ENCODE measurements at places on chromosomes 7 and 10.

GRCh38 chr10:86044029-86044428 lies 322.6 kb downstream of the GRID1 start:
- DNase-seq: no peak

DNA sequence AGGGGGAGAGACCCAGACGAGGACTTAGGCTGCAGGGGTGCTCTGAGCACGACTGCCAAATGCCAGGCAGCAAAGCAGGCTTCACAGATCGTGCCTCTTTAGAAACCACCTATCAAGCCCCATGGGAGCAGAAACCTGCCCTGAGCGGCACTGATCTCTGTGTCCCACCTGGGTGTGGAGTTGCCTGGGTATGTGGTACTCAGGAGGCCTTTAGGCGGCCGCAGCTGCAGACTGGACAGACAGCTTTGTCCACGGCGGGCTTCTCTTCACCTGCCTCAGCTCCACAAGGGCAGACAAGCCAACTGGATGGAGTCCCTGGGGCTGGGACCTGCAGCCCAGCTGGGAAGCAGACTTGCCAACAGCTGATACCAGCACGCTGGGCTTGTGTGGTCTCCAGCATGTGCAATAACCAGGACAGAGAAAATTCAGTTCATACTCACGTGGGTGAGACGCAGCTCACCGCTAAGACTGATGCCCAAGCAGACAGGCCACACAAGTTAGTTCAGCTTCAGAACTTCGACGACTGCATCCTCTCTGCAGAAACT lies 163.2 kb downstream of the EBF3 start:
- DNase-seq: no peak

GRCh38 chr10:21336476-21337170 lies 188.9 kb downstream of the SKIDA1 start:
- DNase-seq: peak; percentile 56

DNA sequence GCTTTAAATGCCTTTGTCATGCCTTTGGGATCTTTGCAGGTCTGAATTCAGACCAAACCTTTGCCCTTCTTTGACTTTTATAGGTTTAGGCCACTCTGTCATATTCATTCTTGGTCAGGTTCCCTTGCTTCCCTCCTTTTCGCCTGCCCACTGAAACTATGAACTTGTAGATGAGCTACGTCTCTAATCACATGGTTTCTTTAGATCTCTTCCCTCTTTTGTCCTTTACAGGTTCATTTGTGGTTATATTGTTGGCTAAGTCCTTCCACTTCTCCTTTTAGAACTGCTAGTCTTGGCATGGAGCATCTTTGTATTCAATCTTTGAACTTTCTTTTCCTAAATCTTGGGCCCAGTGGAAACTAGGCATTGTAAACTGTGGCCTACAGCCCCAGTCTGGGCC lies 104.0 kb upstream of the ZEB1 start:
- DNase-seq: peak; percentile 84

GRCh38 chr7:17623546-17624185 lies 316.6 kb downstream of the SNX13 start:
- no peak for DNase-seq

- DNase-seq: no peak
These were observed 187.5 kb downstream of the GPAM start for GRCh38 chr10:111996103-111996502.

DNA sequence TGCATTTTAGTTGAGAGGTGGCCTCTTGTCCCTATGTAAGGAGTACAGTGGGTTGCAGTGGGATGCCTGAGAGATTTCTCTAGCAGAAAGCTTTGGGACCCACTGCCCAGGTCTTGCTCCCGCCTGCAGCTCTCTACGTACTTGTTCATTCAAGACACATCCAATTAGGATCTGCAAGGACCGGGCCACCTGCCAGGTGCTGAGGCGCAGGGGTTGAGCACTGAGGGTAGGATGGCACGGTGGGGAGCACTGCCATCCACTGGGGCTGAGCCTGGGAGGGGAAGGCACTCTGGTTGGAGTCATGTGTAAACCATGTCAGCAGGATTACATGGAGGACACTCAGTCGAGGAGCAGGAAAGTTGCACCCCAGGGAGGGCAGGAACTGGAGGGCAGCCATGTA lies 191.1 kb upstream of the GRB10 start:
- no peak for DNase-seq

- DNase-seq: no peak
These were observed 46.4 kb downstream of the ELFN1 start for GRCh38 chr7:1716263-1717094.

DNA sequence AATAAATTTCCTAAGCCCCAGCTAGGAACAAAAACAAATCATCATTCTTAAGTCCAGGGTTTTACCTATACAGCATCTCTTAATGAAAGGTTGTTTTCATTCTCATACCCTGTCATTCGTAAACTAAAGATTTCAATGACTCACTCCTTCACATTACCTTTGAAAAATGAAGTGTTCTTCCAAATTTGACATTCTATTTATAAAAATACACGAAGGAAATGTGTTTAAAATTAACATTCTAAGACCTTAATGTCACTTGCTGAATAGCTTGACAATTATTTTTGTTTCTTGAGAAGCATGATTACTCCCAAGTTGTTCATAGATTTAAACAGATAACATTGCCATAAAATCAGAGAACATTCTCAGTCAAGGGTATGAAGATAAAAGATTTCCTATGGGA lies 1188.3 kb upstream of the SORCS1 start:
- DNase-seq: no peak

DNA sequence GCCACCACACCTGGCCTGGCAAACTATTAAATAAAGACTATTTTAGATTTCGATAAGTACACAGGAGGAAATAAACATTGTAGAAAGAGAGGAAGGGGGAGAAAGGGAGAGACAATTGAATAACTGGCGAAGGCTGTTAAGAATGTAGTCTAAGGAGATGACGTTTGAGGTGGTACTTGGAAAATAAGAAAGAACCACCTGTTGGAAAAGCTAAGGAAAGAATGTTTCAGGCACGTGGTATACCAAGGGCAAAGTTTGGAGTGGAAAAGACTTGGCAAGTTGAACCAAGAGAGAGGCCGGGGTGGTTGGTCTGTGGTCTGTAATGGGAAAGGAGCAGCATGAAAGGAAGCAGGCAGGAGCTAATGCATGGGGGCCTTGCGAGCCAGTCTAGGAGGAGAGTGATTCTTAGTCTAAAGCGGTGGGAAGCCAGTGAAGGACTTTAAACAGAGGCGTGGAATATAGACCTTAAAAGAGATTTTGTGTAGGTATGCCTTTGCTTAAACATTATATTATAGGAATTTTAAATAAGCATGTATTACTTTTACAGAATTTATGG lies 9.4 kb downstream of the ING3 start:
- DNase-seq: no peak

DNA sequence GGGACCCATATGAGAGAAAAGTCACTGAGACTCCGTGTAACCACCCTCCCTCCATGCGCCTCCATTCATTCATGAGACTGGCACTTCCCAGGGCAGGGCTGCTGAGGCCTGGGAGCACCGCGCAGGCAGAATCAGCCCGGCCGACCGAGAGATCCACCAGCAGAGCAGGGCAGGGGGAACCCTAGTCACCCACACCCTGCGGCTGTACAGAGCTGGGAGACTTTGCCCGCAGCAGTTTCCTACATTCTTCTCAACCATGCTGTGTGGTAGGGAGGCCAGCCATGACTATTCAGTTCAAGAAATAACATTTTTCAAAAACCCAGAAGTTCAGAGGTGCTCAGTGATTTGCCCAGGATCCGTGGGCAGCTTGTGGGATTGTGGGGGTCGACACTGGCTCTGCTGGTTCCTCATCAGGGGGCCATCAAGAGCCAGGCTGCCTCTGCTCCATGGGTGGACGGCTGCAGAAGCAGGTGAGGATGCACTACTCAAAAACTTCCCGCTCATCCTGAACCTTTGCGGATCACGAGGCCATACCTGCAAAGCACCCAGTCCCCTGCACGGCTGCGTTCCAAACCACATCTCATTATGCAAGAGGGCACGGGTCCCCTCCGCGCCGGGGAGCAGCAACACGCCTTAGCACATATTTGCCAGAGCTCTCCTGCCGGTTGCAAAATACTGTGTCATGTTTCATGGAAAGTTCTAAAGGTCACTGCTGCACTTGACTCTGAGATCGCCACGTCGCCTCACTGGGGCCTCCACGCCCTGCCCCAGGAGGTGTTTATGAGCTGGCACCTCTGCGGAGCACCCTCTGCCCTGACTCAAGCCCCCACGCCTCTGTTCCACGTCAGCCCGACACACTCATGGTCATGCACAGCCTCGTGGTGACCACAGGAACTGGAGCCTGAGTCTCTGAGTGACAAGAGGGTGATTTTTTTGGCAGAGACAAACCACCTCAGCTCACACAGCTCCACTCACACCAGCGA lies 132.0 kb downstream of the PRKAG2 start:
- peak; percentile 98 for DNase-seq

DNA sequence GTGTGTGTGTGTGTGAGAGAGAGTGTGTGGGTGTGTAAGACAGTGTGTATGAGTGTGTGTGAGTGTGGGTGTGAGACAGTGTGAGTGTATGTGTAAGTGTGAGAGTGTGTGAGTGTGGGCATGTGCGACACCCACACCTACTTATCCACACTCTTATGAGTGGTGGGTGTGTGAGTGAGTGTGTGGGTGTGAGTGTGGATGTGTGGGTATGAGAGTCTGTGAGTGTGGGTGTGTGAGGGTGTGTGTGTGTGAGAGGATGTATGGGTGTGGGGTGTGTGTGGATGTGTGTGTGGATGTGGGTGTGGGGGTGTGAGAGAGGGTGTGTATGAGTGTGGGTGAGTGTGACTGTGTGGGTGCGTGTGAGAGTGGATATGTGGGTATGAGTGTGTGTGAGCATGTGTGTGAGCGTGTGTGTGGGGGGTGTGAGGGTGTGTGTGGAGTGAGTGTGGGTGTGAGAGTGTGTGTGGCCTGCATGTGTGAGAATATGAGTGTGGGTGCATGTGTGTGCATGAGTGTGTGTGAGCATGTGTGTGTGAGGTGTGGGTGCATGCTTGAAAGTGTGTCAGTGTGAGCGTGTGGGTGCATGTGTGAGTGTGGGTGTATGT lies 15.1 kb downstream of the VWC2 start:
- no peak for DNase-seq

- no peak for DNase-seq
These were observed 1.8 kb upstream of the LBX1 start for GRCh38 chr10:101231092-101231491.

DNA sequence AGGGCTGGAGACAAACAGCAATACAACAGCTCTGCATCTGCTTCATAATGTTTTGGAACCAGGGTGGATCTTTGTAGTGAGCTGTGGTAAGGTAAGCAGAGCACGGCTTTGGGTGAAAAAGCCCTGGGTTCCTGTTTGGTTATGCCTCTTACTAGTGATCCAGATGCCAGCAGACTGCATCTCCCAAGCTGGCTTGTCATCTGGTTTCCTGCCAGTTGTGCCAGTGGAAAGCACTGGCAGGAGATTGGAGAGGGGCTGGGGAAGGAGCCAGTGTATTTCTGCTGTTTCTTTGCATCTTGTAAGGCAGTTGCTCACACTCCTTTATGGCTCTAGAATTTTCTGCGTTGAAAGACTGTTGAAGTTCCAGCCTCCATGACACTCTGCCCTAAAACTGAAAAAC lies 137.6 kb downstream of the TSPAN12 start:
- DNase-seq: no peak

- DNase-seq: peak; percentile 40
These were observed 166.0 kb upstream of the SP4 start for GRCh38 chr7:21261627-21262594.

DNA sequence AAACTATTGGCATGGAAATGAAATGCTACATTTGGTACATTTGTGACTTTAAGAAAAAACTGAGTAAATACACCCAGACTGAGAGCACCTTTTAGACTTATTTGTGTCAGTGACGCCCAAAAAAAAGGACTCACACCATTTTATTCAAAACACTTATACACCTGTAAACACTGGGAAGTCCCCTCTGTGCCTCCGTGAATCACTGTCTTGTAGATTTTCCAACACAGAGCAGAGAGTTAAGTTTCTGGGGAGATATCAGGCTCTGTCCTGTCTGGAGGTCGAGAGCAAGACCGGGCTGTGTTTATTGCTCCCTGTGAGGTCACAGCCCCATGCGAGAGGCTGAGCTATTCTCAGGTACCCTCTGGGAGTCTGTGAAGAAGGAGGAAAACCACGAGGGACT lies 60.7 kb upstream of the TM9SF3 start:
- DNase-seq: no peak

DNA sequence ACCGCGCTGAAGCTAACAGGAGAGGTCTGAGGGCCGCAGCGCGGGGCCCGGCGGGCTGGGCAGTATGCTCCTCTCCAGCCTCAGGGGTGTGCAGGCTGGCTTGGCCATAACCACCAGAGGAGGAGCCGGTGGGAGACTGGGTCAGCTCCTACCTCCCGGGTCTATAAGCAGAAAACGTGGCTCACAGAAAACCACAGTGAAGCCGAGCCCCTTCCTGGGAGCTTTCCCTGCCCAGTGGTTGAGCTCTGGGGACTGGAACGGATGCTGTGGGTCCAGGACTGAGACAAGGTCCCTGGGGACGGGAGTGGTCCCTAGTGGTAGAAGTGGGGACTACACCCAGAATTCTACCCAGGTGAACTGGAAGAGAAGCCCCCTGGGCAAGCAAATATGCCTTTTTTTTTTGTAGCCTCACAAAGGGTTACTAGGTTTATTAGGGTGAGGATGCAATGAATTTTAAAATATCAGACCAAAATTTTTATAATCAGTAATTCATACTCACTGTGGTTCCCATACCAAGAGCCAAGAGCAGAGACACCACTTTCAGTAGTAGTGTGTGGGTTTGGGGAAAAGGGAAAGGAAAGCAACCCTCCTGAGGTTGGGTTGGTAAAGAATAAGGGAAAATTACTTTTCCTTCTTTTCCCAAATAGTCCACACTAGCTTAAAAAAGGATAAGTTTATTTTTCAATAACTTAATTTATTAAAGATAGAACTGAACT lies 67.9 kb upstream of the PRKCQ start:
- peak; percentile 51 for DNase-seq

DNA sequence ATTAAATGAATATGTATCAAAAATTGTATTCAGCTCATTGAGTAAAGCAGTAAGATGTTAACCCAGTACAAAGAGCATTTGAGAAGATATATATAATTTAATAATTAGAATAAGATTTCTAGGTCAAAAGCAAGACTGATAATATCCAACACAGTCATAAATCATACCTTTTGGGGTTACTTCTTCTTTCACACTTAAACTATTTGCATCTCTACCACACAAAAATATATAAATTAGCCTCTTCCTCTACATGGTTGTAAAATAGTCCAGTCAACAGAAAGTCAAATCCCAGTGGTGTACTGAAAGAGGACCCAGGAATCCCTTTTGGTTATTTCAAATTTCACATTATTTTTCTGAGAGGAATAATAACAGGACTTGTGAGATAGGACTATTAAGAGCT lies 204.6 kb upstream of the INHBA start:
- no peak for DNase-seq

- DNase-seq: no peak
These were observed 174.1 kb downstream of the KCNMA1 start for GRCh38 chr10:77463499-77463898.

Measured in suppressor macrophage (primary cell).